ENCODE measurements at places on chromosomes 1 and 21.

GRCh38 chr1:39590546-39590945 lies 14.0 kb upstream of the PABPC4 start:
- DNase-seq, result no peak

DNA sequence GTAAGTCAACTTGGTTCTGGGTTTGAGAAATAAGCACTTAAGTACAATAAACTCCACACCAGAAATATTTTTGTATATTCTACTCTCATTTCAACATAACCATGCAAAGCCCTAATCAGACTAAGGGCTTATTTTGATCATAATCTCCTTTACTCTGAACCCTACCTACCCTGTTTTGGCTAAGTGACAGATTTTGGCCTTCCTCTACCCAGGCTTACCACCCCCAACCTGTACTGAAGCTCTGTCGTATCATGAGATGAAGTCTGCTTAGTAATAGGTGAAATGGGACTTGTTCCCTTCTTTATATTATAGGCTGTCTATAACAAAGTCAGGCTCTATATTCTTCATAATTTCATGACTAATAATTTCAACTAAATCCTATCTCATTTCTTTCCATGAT lies 135.5 kb downstream of the RERE start:
- DNase-seq, result no peak

DNA sequence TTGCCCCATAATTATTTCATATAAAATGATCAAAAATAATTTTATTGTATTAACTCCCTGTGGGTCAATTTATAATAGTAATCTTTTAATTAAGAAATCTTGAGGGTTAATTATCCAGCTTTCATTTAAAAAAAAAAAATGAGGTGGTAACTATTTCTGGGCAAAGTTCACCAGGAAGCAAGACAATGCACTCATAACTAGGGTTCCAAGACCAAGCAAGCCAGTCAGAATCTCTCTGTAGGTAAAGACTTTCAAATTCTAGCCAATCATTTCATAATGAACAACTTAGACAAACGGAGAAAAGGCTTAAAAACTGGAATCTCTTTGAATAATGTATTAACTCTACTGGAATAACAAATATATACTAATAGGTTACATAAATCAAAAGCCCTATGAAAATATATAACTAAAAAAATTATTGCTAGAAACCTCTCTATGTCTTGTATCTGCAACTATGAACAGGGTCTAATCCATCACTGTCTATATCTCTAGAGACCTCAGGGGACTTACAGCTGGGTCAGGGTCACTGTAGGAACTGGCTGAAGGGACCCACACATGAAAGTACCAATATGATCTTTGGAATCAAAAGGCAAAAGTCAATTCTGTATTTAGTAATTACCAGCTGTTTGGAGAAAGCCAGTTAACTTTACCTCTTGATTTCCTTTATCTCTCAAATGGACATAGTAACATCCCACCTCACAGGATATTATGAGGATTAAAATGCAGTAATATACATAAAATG lies 43.3 kb downstream of the APP start:
- DNase-seq, result no peak

DNA sequence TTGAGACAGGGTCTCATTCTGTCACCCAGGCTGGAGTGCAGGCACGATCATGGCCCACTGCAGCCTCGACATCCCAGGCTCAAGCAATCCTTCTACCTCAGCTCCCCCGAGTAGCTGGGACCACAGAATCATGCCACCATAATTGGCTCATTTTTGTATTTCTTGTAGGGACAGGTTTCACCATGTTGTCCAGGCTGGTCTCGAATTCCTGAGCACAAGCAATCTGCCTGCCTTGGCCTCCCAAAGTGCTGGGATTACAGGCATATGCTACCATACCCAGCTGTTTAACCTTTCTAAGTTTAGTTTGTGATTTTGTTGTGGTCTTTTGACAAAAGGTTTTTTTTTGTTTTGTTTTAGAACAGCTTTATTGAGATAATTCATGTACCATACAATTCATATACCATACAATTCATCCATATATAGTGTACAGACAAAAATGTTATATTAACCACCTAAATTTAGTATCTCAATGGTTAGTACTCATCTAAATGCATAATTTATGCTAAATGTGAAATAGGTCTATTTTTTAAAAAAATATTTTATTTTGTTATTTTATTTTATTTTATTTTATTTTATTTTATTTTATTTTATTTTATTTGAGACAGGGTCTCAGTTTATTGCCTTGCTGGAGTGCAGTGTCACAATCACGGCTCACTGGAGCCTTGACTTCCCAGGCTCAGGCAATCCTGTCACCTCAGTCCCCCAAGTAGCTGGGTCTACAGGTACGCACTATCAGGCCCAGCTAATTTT lies 8.9 kb downstream of the ZMPSTE24 start:
- no peak for DNase-seq

- no peak for DNase-seq
Measured at GRCh38 chr1:89546082-89546889, 21.7 kb downstream of the LRRC8B start.

GRCh38 chr1:7153464-7153863 lies 368.2 kb downstream of the CAMTA1 start:
- no peak for DNase-seq

Data from GM12892 (cell line).